SK-N-SH (cell line): ENCODE measurements at places on chromosomes 13 and 19.

- DNase-seq: no peak
Measured at GRCh38 chr19:37692956-37693620, 26.5 kb downstream of the ZNF607 start.

DNA sequence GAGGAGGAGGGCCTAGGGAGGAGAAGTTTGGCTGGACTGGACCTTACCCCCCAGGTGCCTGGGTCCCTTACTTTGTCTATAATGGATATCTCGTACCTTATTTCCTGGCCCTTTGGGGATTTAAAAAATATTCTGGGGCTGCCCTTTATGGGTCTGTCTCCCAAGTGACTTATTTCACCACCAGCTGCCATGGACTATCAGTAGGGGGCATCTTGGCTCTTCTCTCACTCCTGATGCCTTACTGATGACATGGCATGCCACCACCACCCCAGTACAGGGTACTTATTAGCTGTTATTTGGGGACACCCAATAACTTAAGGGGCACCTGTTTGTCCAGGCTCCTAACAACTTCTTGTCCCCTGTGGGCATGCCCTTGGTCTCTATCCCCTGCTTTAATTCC, 38.0 kb downstream of the NFIX start:
- no peak for DNase-seq

GRCh38 chr19:15225760-15226159, 6.5 kb downstream of the EPHX3 start:
- peak; percentile 28 for DNase-seq

DNA sequence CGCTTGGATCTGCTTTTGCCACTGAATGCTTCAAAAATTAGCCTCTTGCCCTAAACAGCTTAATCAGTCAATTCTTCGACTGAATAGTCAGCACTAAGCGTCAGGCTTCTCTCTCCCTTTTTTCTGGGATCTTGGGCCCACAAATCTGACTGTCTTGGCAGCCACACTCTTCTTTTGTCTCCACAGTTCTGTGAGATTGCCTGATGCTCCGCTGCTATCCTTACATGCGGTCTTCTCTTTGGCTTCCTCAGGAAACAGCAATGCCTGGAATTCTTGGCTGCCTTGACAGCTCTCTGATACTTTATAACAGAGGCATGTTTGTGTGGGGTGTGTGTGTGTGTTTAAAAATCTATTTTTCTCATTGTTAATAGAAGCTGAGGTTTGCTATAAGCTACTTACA, 32.6 kb downstream of the ERCC5 start:
- no peak for DNase-seq

DNA sequence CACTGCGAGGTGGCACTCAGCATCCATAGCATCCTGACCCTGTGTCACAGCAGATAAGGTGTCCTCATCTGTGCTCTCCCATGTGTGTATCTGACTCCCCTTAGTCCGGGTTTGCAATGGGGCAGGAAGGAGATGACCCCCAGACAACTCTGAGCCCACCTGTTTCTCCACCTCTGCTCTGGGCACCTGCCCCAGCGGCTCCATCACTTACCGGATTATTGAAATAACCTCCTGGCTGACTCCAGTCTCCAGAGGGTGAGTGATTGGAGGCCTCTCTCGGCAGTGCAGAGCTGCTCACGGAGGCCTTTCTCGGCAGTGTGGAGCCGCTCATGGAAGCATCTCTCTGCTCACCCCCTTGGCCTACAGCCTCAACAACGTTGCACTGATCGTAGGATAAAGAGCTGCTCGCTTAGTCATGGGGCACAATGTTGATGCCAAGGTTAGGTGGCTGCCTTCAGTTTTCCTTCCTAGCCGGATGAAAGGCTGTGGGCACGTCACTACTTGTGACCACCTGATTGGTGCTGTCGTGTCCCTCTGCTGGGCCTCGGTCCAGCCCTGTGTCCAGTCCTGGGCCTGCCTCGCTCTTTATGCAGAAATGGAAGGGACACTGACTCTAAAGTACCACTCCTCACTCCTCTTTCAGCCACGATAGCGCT, 67.6 kb downstream of the TEX29 start:
- DNase-seq: no peak

- DNase-seq: no peak
Measured at GRCh38 chr13:32147976-32148375, 116.4 kb downstream of the FRY start.

- DNase-seq: no peak
Measured at GRCh38 chr19:6204212-6204611, 68.7 kb downstream of the ACSBG2 start.

DNA sequence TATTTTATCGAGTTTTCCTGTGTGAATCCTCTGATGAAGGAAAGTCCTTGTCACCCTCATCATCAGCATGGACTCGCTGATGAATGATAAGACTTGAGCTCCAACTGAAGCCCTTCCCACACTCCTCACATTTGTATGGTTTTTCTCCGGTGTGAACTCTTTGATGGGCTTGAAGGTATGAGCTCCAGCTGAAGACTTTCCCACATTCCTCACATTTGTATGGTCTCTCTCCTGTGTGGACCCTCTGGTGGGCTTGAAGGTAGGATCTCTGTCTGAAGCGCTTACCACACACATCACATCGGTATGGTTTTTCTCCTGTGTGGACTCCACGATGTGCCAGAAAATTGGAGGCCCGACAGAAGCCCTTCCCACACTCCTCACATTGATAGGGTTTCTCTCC, 21.7 kb downstream of the ZNF45 start:
- no peak for DNase-seq

GRCh38 chr19:58053480-58054156, 5.5 kb upstream of the ZNF135 start:
- no peak for DNase-seq

DNA sequence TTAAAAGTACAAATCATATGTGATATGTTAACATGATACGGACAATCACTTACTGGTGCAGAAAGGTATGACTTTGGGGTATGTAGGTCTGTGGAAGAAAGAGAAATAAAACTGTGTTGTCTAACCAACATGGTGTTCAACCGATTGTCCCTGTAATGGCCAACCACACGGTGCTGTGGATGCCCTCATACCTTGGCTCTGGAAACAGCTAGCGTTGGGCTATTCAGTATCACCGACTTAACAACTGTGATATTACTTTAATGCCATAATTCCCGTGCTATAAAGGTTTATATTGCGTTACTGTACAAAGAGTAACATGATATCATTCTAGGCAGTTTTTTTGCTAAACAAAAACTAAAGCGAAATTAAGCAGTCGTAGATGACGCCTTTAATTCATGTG, 448.3 kb downstream of the EFNB2 start:
- DNase-seq: no peak

DNA sequence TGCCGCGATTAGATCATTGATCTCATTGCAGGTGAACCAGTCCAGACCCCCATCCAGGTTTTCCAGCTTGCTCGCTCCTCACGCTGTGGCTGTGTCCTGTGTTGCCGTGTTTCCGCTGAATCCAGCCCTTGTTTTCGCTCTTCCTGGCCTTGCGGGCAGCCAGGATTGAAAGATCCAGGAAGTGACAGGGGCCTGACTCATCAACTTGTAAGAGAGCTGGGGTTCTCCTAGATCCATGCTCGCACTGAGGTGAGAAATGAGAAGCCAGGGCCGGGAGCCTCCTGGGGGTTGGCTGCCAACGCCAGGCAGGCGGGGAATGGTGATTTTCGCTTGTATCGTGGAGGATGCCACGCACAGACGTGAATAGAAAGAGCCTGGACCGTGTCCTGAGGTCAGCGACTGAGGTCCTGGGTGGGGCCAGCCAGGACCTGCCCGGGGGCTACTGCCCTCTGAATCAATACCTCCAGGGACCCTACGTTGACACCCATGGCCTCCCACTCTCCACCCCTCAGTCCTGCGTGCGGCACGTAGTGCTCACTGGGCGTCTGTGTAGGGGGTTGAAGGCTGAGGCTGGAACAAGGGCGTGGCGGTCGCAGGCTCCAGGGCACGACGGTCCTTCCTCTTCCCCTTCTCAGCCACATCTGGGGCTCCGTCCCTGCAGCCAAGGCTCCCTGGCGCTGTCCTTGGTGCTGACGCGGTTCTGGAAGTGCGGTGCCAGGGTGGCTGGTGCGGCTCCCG, 7.3 kb upstream of the PTPRH start:
- peak; percentile 91 for DNase-seq

- no peak for DNase-seq
Measured at GRCh38 chr13:54210397-54211049, 1181.9 kb downstream of the OLFM4 start.

- no peak for DNase-seq
Measured at GRCh38 chr13:44101347-44102083, 221.8 kb downstream of the LACC1 start.

GRCh38 chr13:98842858-98843481, 90.5 kb upstream of the SLC15A1 start:
- DNase-seq: peak; percentile 72

DNA sequence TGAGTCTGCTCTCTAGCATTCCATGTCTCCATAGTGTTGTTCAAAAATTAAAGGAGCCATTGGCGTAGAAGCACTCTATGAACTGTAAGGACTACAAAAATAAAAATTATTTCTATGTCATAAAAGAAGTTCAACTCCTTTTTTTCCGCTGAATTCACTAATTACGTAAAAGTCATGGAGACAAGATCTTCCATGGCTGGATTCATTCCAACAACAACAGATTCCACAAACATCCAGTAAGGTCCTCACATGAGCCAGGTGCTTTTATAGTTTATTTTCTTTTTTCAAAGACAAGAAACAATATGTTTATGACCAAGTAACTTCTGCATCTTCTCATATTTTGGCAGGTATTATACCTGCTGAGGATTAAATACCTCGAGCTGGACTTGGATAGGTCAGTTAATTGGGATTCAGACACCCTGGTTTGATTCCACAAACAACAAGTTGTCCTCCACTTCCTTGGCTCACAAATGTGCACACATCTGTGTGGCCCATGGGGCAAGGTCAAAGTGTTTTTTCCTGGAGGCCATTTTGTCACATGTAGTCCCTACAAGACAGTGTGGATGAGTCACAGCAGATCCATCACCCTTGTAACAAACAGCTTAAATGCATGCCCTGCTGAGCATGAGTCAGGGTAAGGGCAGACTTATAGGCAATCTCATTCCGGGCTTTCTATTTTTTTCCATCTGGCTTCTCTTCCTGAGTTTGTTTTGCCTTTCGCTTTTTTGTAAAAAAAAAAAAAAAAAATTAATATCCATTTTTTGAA, 475.6 kb downstream of the COG6 start:
- DNase-seq: no peak

GRCh38 chr13:26996965-26997752, 174.5 kb downstream of the USP12 start:
- DNase-seq: no peak

DNA sequence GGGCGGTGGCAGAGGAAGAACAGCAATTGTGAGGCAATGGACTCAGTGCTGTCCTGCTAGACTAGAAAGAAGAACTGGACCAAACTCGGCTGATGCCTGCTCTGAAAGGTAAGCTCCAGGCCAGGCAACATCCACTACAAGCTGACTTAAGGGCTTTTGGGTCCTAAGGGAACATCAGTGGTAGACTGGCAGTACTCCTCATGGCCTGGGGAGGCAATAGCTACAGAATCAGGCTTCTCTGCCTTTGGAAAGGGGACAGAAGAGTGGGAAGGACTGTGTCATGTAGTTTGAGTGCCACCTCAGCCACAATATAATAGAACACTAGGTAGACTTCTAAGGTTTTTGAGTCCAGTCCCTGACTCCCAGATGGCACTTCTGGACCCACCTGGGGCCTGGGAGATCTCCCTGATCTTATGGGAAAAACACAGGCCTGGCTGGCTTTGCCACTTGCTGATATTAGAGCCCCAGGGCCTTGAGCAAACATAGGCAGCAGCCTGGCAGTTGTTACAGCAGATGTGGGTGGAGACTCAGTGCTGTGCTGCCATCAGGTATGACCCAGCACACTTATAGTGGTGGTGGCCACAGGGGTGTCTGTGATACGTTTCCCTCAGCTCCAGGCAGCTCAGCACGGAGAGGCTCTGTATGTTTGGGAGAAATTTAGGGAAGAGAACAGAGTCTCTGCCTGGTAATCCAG, 9.2 kb upstream of the CLC start:
- no peak for DNase-seq

DNA sequence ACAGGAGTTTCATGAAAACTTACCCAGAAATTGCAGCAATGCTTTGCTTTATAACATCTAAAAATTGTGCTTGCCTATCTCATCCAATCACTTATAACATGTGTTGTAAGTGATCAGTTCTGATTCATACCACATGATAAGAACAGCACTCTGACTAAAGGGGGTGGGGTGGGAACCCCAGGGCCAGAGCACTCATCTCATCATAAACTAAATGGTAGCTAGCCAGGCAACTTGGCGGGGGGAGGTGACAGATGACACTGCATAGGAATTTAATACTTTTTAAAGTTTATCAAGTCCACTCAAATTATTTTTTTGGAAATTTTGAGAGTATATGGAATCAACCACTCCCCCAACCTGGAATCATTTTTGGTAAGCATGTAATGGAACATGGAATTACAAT, 42.1 kb downstream of the FOXO1 start:
- peak; percentile 7 for DNase-seq

- peak; percentile 58 for DNase-seq
Measured at GRCh38 chr19:10816691-10817090, 19.3 kb downstream of the TMED1 start.

DNA sequence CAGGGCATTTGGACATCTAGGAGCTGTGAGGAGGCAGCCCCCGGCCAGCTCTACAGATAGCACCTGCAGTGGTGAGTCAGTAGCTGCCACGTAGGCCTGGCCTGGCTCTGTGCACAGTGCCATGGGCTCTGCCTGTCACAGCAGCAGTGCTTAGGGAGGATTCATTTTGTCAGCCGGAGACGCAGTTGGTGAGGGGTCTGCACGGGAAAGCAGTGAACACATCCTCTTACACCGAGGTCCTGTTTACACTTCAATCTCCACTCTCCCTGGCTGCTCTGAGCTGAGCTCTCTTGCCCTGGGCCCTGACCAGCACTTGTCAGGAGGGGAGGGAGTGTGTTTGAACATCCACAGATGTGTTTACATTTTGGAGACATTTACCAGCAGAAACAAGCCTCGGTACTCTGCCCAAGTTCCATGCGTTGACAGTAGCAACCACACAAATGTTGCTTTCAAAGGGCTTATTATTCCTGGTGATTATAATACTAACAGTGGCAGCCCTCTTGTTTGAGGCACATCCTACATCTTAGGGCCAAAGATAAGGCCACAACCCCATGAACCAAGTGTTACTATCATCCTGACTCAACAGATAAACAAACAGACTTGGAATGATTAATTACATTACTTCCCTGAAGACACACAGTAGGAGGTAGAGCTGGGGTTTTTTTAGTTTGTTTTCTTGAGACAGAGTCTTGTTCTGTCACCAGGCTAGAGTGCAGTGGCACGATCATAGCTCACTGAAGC, 148.9 kb downstream of the USP12 start:
- no peak for DNase-seq

GRCh38 chr19:11506967-11507366, 1.3 kb upstream of the ZNF653 start:
- DNase-seq: no peak

- DNase-seq: no peak
Measured at GRCh38 chr13:41463838-41464602, 6.7 kb downstream of the RGCC start.

GRCh38 chr13:101783554-101783953, 331.1 kb downstream of the ITGBL1 start:
- no peak for DNase-seq

DNA sequence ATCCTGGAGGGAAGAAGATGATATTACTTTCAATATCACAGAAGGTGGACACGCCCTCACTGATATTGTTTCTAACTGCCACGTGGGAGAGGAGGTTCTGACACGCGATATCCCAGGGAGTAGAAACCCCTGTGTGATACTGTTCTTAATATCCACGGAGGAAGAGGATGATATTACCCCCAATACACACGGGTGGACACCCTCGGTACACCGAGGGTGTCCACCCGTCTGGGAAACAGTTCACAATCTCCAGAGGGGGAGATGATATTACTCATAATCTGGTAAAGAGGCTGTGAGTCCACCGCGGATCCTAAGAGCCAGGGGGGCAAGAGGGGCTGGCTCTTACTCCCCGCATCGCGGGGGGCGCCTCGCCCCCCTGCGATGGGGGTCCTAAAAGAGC, 29.7 kb upstream of the RGCC start:
- DNase-seq: peak; percentile 19
